Activated CD4-positive, CD25-positive, alpha-beta regulatory T cell treated with anti-CD3 and anti-CD28 coated beads, Interleukin-2, amount 50 U/mL, for 24 hours (primary cell): ENCODE measurements at places on chromosomes 1 and 21.

DNA sequence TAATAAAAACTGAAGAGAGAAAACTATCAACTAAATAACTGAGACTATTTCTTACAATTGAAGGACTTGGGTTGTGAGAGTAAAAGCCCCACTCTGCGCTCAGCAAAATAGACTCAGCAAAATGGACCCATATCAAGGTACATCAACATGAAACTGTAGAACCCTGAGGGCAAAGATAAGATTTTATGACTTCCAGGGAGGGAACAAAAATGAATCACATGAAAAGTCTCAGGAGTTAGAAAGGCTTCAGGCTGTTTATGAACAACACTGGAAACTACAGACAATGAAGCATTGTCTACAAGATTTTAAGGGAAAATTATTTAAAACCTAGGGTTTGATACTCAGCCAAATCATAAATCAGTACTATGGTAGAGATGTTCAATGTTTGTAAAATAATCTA, 434.3 kb downstream of the PTPRC start:
- no peak for ATAC-seq

DNA sequence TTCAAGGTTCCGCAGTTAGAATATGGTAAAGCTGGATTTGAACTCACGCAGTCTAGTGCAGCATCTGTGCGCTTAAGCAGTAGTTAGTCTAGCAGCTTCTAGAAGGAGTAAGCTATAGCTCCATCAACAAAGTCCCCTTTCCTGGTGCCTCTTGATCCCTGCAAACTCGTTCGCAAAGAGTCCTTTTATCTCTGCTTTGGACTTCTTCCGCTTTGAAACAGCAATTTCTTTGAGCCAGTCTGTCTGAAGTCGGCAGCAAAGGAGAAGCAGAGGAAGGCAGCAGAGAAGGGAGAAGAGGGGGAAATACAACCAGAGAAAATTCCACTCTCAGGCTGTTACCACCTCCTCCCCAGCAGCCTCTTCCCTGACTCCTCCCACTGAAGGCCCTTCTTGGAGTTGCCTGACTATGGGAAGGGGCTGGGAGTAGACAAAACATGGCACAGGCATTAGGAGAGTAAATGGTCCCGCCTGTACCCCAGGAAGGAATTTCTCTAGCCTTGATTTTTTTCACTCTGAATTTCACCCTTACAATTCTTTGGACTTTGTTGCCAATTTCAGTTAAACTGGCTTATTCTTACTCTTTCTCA, 25.9 kb downstream of the HSD3B2 start:
- no peak for ATAC-seq

GRCh38 chr1:2547210-2548067, 8.7 kb upstream of the TNFRSF14 start:
- ATAC-seq, result peak; percentile 31

- ATAC-seq, result no peak
These were observed 7.1 kb downstream of the PTPN7 start for GRCh38 chr1:202153284-202153683.

DNA sequence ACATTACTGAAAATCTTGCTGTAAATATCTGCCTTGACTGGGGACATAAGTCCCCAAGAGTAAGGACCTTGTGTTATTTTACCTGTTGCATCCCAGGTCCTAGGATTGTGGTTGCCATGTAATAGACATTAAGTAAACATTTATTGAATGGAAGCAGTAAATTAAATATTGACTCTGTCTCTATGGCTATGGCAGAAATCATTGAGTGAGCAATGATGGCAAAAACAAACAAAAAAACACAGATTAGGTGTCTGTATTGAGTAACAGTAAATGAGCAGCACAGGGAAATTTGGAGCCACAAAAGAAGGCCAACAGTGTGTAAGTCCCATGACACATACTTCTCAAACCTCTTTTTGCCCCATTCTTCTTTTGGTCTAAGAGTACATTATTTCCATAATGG, 240.4 kb downstream of the NFIA start:
- ATAC-seq, result peak; percentile 39

- no peak for ATAC-seq
These were observed 11.1 kb upstream of the ZNF436 start for GRCh38 chr1:23380719-23381118.

GRCh38 chr1:77906019-77906545, 17.7 kb downstream of the NEXN start:
- ATAC-seq, result no peak

- ATAC-seq, result no peak
These were observed 5.9 kb downstream of the PHLDA3 start for GRCh38 chr1:201463071-201463552.

- ATAC-seq, result peak; percentile 63
These were observed 21.8 kb downstream of the EXOC8 start for GRCh38 chr1:231315887-231316286.

- no peak for ATAC-seq
These were observed 7.5 kb downstream of the ID3 start for GRCh38 chr1:23551849-23552248.

GRCh38 chr1:103266036-103266435, 157.7 kb upstream of the COL11A1 start:
- ATAC-seq, result no peak

GRCh38 chr1:224294775-224295174, 35.2 kb downstream of the NVL start:
- no peak for ATAC-seq

DNA sequence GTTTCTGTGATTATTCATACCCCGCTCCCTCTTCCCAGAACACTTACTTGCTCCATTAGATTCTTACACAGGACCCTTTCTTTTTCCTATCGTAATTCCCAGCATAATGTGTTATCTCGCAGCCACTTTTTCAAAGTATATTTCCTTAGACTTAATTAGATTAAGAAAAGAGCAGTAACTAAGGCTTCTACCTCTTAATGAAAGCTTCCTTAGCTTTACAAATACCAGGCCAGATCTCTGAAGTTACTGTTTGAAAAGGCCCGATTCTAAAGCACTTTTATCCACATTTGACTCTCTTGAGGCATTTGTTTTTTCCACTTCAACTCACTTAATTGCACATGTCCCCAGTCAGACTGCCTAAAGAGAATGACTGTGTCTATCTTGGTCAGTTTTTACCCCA, 1264.3 kb upstream of the ADGRL2 start:
- ATAC-seq, result no peak

GRCh38 chr1:182889997-182890396, 50.9 kb downstream of the DHX9 start:
- no peak for ATAC-seq

DNA sequence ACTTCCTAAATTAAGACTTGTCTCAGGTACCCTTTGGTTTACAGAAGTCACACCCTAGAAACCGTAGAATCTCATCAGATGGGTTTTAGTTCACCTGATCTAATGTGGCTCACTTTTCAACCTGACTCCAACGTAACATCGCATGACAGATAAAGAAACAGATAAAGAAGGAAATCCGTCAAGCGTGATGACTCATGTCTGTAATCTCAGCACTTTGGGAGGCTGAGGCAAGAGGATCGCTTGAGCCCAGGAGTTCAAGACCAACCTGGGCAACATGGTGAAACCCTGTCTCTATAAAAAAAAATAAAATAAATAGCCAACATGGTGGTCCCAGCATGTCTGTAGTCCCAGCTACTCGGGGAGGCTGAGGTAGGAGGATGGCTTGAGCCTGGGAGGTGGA, 97.3 kb downstream of the SPSB1 start:
- ATAC-seq, result no peak

DNA sequence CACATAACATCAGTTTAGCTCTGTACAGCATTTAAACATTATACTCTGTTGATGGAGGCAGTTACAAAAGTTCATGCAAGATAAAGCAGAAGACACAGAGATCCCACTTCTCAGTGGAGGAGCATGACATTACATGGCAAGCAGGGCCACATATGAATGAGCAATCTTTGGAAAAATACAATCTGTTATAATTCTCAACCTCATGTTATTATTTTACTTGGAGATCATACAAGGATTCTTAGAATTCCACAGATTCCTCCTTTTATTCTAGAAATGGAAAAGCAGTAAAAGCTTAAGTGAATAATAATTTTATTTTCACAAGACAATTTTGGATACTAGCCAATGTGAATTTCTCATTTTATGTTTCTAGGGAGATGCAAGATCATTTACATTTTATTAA, 66.6 kb downstream of the IFI44 start:
- no peak for ATAC-seq

DNA sequence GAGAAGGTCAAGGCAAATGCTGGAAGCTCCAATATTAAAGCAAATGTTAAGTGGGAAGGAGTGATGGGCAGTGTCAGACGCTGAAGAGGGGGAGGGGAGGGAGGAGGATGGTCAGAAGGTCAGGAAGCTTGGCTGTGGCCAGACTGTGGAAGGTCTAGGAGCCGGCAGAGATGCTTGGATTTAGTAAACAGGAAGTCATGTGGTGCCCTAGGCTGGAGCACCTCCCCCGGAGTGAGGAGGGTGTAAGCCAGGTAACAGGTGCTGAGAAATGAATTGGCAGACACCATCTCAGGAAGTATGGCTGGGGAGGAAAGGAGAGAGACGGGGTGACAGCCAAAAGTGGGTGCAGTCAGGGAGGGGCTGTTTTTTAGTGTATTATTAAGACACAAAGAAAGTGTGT, 17.7 kb downstream of the CSMD2 start:
- no peak for ATAC-seq

GRCh38 chr1:78141531-78142231, 95.9 kb downstream of the GIPC2 start:
- no peak for ATAC-seq

DNA sequence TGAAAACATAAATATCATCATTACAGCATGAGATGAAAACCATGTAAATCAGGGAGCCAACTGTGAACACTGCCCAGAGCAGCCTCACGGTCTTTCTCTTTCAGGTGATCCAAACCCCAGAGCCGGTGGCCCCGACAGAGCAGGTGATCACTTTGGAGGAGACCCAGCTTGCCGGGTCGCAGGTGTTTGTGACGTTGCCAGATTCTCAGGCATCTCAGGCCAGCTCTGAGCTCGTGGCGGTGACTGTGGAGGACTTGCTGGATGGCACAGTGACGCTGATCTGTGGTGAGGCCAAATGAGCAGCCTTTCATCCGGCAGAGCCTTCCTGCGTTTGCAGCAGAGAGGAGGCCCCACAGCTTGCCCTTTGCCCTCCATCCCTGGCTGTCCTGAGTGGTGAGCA, 37.2 kb upstream of the EPHA8 start:
- ATAC-seq, result no peak

GRCh38 chr1:102837551-102837950, 270.8 kb downstream of the COL11A1 start:
- no peak for ATAC-seq

GRCh38 chr1:208445758-208446203, 201.6 kb upstream of the PLXNA2 start:
- no peak for ATAC-seq

DNA sequence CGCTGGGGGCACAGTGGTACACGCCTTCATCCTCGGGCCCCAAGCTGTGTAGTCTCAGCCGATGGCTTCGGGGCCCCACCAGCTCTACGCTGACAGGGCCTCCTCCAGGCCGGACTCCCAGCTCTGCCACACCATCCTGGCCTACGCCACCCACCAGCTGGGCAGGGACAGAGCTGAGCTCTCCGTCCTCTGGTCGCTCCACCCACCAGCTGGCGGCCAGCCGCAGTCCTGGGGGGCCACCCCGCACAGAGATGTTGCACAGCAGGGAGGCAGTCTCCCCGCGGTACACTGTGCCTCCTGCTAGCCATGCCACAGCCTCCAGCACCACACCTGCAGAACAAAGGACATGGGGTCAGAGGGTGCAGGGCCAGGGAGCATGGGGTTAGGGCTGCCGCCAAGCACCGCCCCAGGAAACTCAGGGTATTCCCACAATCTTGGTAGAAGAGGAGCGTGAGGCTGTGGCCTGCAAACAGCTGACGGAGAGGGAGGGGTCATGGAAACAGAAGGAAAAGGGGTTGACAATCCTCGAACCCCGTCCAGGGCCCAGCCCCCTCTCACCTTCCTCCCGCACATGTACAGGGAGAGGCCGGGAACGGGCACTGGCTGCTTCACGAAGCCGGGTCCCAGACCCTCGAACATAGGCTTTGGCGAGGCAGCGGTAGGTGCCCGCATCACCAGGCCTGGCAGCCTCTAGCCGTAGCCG, 5.9 kb downstream of the IGSF8 start:
- ATAC-seq, result no peak

DNA sequence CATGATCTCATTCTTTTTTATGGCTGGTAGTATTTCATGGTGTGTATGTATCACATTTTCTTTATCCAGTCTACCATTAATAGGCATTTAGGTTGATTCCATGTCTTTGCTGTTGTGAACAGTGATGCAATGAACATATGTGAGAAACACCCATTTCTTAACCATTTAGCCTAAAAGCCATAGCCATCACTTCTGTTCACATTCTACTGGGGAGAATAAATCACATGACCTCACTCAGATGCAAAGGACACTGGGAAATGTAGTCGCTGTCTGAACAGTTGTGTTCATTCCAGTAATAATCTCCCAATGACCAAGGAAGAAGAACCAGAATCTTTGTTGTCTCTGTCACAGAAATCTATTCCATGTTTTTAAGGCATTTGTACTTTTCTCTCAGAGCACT, 15.1 kb upstream of the PLA2G2E start:
- no peak for ATAC-seq

- no peak for ATAC-seq
These were observed 11.6 kb downstream of the ERG start for GRCh38 chr21:38486706-38487105.

- ATAC-seq, result no peak
These were observed 61.3 kb upstream of the DIP2A start for GRCh38 chr21:46397211-46397905.

DNA sequence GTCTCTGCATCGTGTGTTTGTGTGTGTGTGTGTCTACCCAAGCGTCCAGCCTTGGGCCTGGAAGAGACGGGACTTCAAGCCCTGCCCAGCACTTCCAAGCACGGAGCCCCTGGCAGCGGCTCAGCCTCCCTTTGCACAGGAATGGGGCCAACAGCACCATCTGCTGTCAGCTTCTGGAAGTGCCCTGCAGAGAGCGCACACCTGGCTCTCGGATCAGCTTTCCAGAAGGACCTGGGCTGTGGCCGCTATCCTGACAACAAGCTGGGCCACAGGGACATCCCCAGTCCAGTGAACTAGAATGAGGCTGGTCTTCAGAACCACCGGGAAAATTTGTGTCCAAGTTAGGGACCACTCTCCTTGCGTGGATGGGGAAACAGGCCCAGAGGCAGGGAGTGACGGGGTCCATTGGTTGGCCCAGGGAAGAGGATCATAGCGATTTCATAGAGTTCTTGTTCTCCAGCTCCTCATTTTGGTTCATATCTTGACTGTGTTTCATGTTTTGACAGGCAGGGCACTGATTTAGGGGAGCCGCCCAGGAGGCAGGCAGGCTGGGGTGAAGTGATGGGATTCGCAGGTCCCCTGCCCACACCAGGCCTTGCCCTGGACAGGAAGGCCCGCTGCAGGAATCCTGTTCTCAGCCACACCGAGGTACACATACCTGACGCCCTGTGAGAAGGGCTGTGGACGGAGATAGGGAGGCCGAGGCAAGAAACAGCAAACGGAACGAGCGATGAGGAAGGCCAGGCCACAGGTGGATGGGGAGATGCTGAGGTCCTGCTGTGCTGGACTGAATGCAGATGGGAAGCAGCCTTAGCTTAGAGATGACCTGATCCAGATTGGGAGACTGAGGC, 38.4 kb downstream of the TAS1R2 start:
- no peak for ATAC-seq

- no peak for ATAC-seq
These were observed 45.0 kb downstream of the APP start for GRCh38 chr21:26125433-26126167.

GRCh38 chr1:228794810-228795209, 59.5 kb downstream of the RHOU start:
- peak; percentile 81 for ATAC-seq

- ATAC-seq, result no peak
These were observed 1.6 kb upstream of the COLGALT2 start for GRCh38 chr1:184039126-184039525.

GRCh38 chr1:162856260-162856659, 4.7 kb downstream of the CCDC190 start:
- ATAC-seq, result no peak

GRCh38 chr1:4825800-4826450, 171.5 kb downstream of the AJAP1 start:
- no peak for ATAC-seq
